PC-9 (cell line): ENCODE measurements at places on chromosomes 13 and 19. TPM values are rescaled to one million over a fixed set of nuclear protein-coding genes. Genes with fewer than 3 reads are reported as not detected.

CGB2 gene
- total RNA-seq, result not detected in 2 replicates

TNPO2 gene
- total RNA-seq, result 67.4 and 77.5 TPM in 2 replicates

FFAR2 gene
- total RNA-seq, result not detected in 2 replicates

CEACAM5 gene
- total RNA-seq, result 18.1 and 23.3 TPM in 2 replicates

UHRF1 gene
- 48.9 and 61.4 TPM in 2 replicates for total RNA-seq

FFAR1 gene
- 0.23 and 0.44 TPM in 2 replicates for total RNA-seq

- H3K36me3 ChIP-seq, result no peaks in the 10 kb centered on the region
- no peak overlapping the region for H3K4me3 ChIP-seq
- H3K4me1 ChIP-seq, result no peaks in the 10 kb centered on the region
- H3K27ac ChIP-seq, result no peak overlapping the region
Observed at GRCh38 chr13:112065867-112066623, 904 bp upstream of the SOX1 start.

DNA sequence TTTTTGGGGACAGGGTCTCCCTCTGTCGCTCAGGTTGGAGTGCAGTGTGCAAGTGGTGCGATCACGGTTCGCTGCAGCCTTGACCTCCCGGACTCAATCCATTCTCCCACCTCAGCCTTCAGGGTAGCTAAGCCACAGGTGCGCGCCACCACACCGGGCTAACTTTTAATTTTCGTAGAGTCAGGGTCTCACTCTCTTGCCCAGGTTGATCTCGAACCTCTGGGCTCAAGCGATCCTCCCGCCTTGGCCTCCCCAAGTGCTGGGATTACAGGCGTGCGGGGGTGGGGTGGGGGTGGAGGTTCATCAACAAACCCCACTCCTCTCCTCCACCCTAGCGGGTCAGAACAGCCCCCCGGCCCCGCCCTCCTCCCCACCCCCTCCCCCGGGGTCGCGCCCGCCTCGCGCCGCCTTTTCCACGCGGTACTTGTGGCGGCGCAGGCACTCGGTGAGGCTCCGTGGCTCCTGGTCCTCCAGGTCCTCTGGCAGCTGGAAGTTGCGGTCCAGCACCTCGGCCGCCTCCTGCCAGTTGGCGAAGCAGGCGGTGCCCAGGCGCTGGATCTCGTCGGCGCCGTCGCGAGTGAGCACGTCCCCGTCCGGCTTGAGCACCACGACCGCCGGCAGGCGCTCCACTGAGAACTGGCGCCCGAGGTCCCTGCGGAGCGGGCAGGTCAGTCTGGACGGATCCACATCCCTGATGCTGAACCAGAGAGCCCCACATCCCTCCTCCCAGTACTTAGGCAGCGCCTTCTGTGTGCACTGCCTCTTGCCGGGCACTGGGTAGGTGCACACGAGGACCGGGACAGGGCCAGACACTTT is 5.2 kb downstream of the NXNL1 start:
- no peak for DNase-seq
- no peaks in the 10 kb centered on the region for H3K27me3 ChIP-seq
- no peak overlapping the region for H3K4me3 ChIP-seq

DNA sequence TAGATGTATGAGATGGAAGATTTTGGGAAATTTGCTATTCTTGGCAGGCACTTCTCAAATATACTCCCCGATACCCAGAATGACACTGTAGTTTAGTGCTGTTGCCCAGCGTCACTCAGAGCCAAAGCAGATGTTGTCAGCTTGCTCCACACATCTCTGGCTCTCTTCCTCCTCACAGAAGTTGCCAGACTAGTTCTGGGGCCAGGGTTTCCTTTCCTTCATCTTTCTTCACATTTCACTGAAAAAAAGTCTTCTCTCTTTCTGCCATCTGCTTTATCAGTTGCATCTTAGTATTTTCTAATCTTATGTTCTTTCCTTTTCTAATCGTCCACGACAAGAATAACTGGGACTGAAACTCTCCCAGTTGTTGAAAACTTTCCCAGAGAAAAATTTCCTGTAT is 251.4 kb downstream of the RGCC start:
- no peak overlapping the region for H3K4me3 ChIP-seq
- H3K27me3 ChIP-seq, result no peaks in the 10 kb centered on the region
- no peak overlapping the region for H3K27ac ChIP-seq
- no peaks in the 10 kb centered on the region for H3K4me1 ChIP-seq
- H3K36me3 ChIP-seq, result no peaks in the 10 kb centered on the region

- no peak for DNase-seq
- no peak overlapping the region for H3K4me3 ChIP-seq
- H3K27ac ChIP-seq, result no peak overlapping the region
- H3K4me1 ChIP-seq, result peaks cover 12% of the 10 kb centered on the region
- no peaks in the 10 kb centered on the region for H3K36me3 ChIP-seq
Observed at GRCh38 chr19:4369109-4369887, 25.9 kb downstream of the MPND start.

GRCh38 chr13:39976481-39976880 is 321.0 kb downstream of the COG6 start:
- no peak overlapping the region for H3K4me3 ChIP-seq
- DNase-seq, result no peak
- H3K36me3 ChIP-seq, result no peaks in the 10 kb centered on the region

GRCh38 chr13:71873418-71874247 is 6.6 kb upstream of the DACH1 start:
- no peak overlapping the region for H3K4me3 ChIP-seq

GRCh38 chr19:15672580-15673175 is at the start of gene CYP4F12:
Gene CYP4F12 (plus strand): TSS chr19:15673087. CDS start chr19:15673530, 443 bp downstream.
- peaks cover 14% of the 10 kb centered on the region for H3K4me1 ChIP-seq
- peak within 1 kb of the TSS; percentile 13; the same call in 1 of the 2 replicates for H3K4me3 ChIP-seq
- no peaks in the 10 kb centered on the region for H3K36me3 ChIP-seq
- H3K27ac ChIP-seq, result peak within 1 kb of the TSS; percentile 63

- H3K36me3 ChIP-seq, result peaks cover 29% of the 10 kb centered on the region
- no peaks in the 10 kb centered on the region for H3K27me3 ChIP-seq
- DNase-seq, result peak; percentile 62
- peak overlapping the region; percentile 92 for H3K27ac ChIP-seq
Observed at GRCh38 chr19:44644402-44645016, 799 bp downstream of the PVR start.

- DNase-seq, result no peak
- peaks cover 10% of the 10 kb centered on the region; the same call in 1 of the 2 replicates for H3K4me1 ChIP-seq
- H3K36me3 ChIP-seq, result no peaks in the 10 kb centered on the region
- no peaks in the 10 kb centered on the region for H3K27me3 ChIP-seq
- no peak overlapping the region for H3K27ac ChIP-seq
Observed at GRCh38 chr19:39531834-39532232, 819 bp downstream of the EID2B start.

DNA sequence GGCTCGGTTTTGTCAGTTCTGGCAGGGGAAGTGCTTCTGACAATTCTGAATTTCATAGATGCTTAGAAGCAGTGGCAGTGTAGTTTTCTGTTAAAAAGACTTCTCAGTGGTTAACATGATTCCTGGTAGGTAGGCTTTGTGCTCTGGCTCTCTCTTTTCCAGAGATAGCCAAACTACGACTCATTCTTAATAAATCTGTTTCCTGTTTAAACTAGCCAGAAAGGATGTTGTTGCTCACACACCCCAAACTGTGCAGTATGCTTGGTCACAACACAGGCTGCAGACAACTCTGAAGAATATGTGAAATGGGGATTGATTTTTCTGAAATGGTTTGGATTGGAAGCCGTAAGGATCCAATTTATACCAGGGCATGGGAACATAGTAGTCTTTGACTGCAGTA is 711.5 kb downstream of the PCDH17 start:
- H3K27me3 ChIP-seq, result no peaks in the 10 kb centered on the region
- no peak for DNase-seq
- no peaks in the 10 kb centered on the region for H3K36me3 ChIP-seq
- H3K27ac ChIP-seq, result no peak overlapping the region
- H3K4me3 ChIP-seq, result no peak overlapping the region

- H3K36me3 ChIP-seq, result no peaks in the 10 kb centered on the region
- no peak for DNase-seq
- H3K27me3 ChIP-seq, result no peaks in the 10 kb centered on the region
- no peak overlapping the region for H3K4me3 ChIP-seq
- H3K27ac ChIP-seq, result no peak overlapping the region
Observed at GRCh38 chr19:22623841-22624221, 10.3 kb upstream of the ZNF492 start.
